CD4-positive, CD25-positive, alpha-beta regulatory T cell (primary cell): ENCODE measurements at places on chromosomes 6 and 20. TPM values are rescaled to one million over a fixed set of nuclear protein-coding genes. Genes with fewer than 3 reads are reported as not detected.

GRCh38 chr20:60113771-60114170 lies 155.5 kb downstream of the CDH26 start:
- DNase-seq: no peak

DNA sequence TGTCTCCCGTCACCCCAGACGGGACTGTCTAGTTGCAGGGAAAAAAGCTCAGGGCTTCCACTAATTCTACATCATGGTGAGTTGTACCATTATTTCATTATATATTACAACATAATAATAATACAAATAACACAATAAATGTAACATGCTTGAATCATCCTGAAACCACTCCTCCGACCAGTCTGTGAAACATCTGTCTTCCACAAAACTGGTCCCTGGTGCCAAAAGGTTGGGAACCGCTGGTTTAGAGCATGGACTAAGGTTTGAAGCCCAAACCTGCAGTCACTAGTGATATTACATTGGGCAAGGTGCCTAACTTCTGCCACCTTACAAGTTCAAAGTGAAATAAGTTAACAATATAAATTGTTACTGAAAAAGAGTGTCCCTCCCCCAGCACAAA lies 175.7 kb downstream of the PDE10A start:
- DNase-seq: no peak

- DNase-seq: no peak
Measured at GRCh38 chr6:158764926-158765325, 54.2 kb downstream of the EZR start.

- peak; percentile 74 for DNase-seq
Measured at GRCh38 chr6:32436995-32437836, 2.5 kb upstream of the HLA-DRA start.

DNA sequence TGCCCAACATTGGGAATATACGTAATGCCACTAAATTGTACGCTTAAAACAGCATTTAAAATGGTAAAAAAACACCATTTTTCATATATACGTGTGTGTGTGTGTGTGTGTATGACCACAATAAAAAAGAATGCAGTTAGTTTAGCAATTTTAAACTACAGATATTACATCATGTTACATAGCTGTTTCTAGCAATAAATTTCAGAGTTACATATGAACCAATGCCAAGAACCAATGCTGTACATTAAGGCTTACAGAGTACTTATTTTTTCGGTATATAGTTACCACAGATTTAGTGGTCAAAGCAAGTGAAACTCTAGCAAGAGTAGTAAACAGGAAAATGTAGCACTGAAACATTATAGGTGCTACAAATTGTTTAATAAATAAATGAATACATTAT lies 119.3 kb downstream of the PDE10A start:
- DNase-seq: no peak

Gene RIN2
- total RNA-seq: 0.57 TPM

- no peak for DNase-seq
Measured at GRCh38 chr6:46437671-46438221, 53.5 kb downstream of the RCAN2 start.

Gene COL21A1
- total RNA-seq: not detected

DNA sequence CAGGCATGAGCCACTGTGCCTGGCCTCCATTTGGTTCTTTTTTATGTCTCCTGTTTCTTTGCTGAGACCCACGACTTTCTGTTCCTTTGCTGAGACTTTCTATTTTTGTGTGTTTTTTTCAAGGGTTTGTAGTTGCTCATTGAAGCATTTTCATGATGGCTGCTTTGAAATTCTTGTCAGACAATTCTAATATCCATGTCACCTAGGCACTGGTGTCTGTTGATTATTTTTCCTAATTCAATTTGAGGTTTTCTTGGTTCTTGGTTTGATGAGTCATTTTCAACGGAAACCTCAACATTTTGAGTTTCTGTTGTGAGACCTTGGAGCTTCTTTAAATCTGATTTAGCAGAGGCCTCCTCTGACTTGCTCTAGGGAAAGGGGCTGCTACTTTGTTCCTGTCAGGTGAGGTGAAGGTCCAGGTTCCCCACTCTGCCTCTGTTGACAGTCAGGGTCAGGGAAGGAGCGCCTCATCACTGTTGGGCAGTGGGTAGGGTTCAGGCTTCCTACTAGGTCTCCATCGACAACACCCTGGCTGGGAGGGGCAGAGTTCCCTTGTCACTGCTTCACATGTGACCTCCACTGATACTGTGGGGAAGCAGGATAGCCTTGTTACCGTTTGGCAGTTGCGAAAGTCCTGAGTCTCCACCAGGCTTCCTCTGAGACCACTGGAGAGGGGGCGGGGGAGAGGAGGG lies 67.2 kb upstream of the RNF24 start:
- peak; percentile 91 for DNase-seq

DNA sequence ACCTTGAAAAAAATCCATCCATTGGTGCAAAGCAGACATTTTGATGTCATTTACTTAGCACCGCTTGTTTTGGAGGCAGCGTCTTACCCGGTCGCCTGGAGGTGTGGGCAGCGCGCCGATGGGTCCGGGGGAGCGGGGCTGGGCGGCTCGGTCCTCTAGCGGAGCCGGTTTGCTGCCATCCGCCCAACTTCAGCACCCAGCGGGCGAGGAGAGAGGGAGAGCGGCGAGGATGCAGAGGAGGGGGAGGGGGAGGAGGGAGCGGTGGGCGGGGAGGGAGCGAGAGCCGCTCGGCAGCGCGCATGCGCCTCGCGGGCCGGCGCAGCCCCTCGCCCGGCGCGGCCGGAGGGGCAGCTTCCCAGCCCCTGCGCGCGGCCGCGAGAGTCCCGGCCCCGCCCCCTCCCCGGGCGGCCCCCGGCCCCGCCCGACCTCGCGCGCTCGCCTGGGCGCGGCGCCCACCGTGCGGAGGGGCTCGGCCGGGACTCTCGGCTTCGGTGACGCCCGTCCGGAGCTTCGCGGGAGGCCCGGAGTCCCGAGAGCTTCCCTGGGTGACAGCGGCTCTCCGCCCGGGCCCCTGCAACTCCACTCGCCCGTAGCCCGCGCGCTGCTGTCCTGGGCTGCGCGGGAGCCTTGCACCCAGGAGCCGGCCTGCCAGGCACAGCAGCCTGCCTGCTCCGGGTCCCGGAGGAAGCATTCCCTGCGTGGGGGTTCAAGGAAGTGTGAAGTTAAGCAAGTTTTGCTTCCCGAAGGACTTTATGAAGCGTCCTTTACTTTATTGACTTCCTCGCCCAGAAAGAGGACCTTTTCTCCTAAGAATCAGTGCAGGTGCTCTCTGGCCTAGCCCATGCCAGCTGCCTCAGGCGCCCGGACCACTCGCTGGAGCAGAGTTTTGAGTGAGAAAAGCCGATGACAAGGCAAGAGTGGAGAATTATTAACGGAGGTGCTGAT lies at the start of gene RGS17:
RGS17 (minus strand) TSS at position 246 of the 945 bp plus-strand sequence. CDS start 87,264 bp downstream, outside the sequence.
- DNase-seq: peak; percentile 2

DNA sequence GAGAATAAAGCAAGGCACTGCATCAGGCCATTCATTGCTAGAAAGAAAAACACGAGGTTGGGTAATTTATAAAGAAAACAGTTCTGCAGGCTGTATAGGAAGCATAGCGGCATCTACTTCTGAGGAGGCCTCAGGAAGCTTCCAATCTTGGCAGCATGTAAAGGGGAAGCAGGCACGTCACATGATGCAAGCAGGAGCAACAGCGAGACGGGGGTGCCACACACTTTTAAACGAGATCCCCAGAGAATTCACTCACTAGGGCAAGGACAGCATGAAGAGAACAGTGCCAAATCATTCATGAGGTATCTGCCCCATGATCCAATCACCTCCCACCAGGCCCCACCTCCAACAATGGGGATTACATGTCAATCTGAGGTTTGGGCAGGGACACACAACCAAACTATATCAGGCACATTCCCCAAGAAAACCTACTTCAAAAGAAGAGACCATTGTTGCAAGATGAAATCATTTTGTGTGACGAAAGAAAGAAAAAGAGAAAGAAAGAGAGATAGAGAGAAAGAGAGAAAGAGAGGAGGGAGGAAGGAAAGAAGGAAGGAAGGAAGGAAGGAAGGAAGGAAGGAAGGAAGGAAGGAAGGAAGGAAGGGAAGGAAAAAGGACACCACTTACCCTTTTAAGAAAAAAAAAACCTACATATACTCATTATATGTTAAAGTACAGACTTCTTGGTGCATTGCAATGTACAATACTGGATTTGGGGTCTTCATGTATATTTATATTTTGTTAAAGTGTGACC lies 95.9 kb upstream of the PLEKHG1 start:
- no peak for DNase-seq

Gene POLH
- total RNA-seq: 13.9 TPM
